ENCODE measurements at places on chromosomes 5 and 9.

- DNase-seq = no peak
Observed at GRCh38 chr9:91771027-91771426, 179.0 kb downstream of the ROR2 start.

- DNase-seq = no peak
Observed at GRCh38 chr5:54895816-54896341, 89.5 kb downstream of the ESM1 start.

- no peak for DNase-seq
Observed at GRCh38 chr9:136326061-136326760, 1.1 kb upstream of the GPSM1 start.

DNA sequence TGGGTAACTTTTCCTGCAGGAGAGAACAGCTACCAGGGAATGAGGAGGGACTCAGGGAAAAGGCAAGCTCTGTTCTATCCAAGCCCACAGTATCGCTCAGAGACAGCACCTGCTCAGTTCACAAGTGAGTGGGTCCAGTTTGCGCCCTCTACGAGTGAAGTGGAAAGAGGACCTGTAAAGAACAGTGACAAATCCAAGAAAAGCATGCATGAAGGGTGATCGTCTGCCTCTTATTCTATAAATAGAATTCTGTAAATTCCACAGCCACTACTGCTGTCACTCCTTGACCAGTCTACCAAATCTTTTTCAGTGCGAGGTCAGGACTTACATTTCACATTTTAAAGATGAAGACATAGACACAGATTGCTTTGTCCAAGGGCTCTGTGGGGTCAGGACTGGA lies 117.5 kb downstream of the ENTREP1 start:
- no peak for DNase-seq

GRCh38 chr5:74630453-74631066 lies 10.0 kb downstream of the ENC1 start:
- no peak for DNase-seq

DNA sequence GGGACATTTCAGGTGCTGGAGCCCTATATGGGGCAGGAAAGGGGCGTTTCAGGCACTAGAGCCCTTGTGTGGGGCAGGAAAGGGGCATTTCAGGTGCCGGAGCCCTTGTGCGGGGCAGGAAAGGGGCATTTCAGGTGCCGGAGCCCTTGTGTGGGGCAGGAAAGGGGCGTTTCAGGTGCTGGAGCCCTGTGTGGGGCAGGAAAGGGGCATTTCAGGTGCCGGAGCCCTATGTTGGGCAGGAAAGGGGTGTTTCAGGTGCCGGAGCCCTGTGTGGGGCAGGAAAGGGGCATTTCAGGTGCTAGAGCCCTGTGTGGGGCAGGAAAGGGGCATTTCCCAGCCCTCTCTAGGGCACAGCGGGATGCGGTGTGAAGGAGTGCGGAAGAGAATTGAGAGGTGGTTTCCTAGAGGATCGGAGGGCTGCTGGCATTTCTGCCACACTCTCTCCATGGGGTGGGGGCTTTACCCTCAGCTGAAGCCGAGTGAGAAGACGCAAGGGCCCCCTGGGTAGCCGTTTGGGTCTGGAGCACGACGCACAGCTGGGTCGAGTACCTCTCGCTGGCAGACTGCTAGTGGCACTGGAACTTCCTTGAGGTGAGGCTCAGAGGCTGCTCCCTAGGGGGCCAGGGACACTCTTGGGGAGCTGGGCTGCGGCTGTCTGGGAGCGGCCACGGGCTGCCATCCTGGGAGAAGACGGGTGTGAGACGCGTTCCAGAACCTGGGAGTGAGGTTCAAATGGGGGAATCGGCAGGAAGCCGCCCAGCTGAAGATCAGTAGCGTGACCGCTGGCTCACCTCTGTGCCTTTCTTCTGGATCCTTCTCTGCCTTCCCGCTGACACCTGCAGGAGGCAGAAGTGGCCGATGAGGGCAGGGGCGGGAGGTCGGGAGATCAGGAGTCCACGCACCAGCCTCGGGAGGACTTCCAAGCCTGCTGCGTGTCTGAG lies 122.6 kb upstream of the IRX4 start:
- DNase-seq = no peak

DNA sequence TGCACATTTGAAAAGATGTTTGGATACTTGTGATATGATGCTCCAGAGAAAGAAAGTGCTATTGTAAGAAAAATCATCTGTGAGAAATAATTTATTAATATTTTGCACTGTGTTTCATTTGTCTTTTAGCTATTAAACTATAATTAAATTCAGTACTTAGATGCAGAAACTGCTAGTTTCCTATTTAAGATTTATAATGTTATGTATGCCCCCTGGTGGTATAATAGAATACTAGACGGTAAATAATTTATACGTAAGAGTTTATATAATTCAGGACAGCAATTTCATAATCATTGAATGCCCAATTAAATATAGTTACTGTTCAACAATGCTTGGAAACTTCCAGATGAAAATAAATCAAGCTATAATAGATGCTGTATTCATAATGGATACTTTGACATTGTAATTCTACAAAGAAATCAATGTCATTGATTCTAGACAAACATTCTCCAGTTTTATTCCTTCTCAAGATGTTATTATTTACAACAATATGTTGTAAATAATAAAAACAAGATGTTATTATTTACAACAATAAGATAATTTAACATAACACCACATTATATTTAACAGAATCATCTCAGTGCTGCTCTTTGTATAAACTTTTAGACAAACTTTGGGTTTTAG lies 101.0 kb downstream of the TMEM232 start:
- no peak for DNase-seq

- no peak for DNase-seq
Observed at GRCh38 chr5:88792144-88792840, 90.7 kb downstream of the MEF2C start.

DNA sequence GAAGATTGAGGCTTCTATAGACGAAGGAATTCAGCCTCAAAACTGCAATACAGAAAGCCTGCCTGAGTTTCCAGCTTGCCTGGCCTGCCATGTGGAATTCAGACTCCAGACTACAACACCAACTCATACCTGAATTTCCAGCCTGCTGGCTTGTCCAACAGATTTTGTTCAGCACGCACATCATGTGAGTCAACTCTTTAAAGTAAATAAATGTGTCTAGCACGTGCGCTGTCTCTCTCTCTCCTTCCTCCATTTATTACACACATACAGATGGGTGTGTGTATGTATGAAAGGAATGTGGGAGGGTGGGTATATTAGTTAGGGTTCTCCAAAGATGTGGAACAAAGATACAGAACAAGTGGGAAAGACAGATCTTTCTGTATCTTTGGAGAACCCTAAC lies 82.4 kb upstream of the TAS2R1 start:
- DNase-seq = no peak

DNA sequence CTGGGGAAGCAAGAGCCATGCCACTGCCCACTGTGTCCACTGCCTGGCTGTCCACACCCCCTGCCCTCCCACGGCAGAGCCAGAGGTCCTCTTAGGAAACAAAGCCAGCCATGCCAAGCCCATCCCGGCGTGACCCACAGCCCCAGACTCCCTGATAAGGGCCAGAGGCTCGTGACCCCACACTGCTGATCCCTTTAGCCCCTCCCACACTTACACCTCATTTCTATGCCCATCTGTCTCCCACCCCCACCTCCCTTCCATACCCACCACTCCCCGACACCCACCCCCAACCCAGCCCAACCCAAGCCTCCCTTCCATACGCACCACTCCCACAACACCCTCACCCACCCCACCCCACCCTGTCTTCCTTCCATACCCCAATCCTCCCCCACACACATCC lies 17.3 kb downstream of the PTGES start:
- no peak for DNase-seq

GRCh38 chr9:137241490-137242268 lies 592 bp downstream of the TUBB4B start:
- peak; percentile 65 for DNase-seq

DNA sequence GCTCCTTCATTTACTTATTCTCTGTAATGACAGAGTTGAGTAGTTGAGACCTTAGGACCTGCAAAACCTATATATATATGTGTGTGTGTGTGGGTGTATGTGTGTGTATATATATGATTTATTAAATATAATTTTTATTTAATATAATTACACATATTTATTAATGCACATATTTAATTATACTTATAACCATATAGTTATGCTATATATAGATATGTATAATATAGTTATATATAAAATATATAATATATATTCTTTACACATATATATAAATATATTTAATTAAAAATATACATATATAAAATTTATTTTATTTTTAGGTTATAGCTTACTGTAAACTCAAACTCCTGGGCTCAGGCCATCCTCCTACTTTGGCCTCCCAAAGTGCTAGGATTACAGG lies 23.7 kb downstream of the ACER2 start:
- no peak for DNase-seq

DNA sequence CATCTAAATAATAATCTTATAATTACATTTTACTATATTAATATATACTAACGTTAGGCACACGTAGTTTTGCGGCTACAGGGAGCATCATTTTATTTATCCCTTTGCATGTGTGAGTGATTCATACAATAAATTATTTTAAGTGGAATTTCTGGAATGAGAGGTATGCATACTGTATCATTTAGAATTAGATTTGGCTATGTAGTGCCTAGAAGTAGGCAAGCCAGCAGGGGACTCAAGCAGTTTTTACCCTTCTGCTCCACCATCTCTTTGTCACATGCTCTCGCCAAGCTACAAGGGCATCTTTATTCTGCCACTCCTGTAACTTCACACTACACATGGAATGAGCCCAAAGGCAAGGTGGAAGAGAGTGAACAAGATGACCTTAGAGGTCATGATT lies 60.8 kb downstream of the MEGF10 start:
- DNase-seq = no peak

GRCh38 chr5:151671950-151672349 lies 14.8 kb downstream of the SPARC start:
- DNase-seq = no peak

GRCh38 chr9:17291766-17292165 lies 156.9 kb downstream of the CNTLN start:
- DNase-seq = no peak

- no peak for DNase-seq
Observed at GRCh38 chr5:15790446-15791018, 290.6 kb downstream of the FBXL7 start.

DNA sequence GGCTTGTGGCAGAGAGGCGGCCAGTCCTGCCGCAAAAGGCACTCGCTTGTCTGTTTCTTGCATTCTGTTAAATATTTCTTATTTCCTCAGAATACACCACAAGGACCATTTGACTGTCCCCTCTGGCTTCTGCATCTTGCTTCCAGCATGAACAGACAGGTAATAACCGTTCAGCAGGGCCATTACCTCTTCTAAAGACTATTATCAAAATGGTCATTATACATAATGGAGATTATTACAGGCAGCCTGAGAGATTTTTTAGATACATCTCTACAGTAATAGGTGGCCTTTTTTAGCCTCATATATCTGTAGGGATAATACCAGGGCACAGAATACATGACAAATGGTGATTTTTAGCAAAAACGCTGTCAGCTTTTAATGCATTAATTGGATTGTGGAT lies 382.0 kb downstream of the PSAT1 start:
- no peak for DNase-seq

DNA sequence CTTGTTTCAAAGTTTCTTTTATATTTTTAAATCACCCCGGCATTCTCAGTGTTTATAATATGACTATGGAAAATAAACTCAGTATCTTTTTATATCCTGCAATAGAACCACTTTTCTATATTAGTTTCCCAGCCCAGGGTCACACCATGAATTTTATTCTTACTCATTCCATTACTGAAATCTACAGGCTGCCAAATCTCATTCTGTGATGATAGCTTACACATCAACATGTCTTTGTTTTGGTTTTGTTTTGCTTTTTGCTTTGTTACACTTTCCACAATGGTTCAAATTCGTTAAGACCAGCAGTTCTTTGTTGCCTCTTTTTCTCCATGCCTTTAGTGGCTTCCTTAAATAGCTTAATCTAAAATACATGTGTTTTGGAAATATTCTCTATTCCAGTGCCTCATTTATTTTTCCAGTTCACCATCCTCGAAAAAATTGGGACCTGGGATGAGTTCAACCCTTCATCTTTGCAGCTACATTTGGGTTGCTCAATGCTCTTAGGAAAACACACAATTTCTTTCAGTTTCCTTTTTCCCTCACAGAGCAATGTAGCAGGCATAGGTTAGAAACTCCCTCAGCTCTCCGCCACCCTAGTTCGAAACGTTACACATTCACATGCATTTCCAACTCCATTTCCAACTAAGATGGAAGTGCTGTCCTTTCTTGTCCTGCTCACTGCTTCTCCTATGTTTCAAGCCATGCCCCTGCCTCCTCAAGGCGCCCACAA lies 1146.3 kb downstream of the MAT2B start:
- no peak for DNase-seq

GRCh38 chr9:112699230-112699629 lies 18.7 kb downstream of the INIP start:
- no peak for DNase-seq

GRCh38 chr5:41869151-41869723 lies 988 bp downstream of the OXCT1 start:
- DNase-seq = no peak

GRCh38 chr5:158746979-158747378 lies 352.7 kb downstream of the EBF1 start:
- DNase-seq = no peak

GRCh38 chr9:91060520-91061343 lies 259.1 kb downstream of the SYK start:
- no peak for DNase-seq

DNA sequence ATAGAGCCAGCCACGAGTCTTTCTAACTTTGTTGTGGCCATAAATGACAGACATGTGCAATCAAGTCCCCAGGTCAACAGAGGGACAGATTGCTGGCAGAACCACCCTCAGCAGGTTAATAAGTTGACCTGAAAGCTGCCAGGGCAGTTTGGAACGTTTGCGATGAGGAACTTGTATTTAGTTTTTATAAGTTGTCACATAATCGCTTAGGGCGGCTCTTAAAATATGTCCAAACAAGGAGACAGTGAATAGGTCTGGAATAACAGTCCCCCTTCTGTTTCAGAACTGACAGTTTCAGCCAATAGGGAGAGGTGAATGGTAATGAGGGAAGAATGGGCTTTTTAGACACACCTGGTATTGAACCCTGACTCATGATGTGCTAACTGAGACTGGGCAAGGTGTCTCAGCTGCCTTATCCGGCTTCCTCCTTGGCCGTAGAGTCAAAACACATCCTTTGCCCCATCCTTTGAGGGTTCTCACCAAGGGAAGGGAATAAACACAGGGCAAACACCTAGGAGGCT lies 33.6 kb upstream of the GABRP start:
- no peak for DNase-seq
